ENCODE measurements at places on chromosomes 6 and 20.

GRCh38 chr6:111471533-111471932 lies 11.5 kb downstream of the REV3L start:
- DNase-seq, result no peak

DNA sequence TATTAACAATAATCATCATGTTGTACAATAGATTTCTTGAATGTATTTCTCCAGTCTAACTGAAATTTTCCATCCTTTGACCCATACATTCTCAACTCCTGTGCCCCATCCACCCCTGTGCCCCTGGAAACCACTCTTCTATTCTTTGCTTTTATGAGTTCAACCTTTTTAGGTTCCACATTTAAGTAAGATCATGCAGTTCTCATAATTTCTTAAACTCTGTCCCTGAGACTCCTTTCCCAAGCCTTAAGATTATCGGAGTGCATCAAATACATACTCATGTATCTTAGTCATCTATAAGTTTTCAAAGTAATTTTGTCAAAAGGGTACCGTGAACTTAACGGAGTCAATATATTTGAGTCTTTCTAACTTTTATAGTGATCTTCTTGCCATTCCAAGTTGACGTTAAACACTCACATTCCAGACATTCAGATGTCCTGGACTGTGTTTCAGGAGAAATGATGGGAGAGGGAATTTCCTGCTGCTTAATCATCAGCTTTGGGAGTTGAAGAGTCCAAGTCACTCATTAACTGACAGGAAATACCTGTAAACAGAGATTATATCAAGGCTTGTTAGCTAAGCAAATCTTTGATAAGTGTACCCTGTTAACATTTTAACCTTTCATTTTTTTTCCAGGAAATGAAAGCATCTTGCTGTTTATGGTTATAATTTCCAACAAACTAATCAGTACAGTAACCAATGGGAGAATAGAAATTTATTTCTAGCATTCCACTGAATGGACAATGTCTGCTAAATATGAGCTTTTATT lies 73.3 kb downstream of the ADGRG6 start:
- peak; percentile 91 for DNase-seq

GRCh38 chr6:158481690-158482473 lies 78.0 kb upstream of the TMEM181 start:
- peak; percentile 71 for DNase-seq

- no peak for DNase-seq
These were observed 118.2 kb downstream of the PRIM2 start for GRCh38 chr6:57435475-57436160.

GRCh38 chr6:11196511-11197174 lies 35.8 kb downstream of the NEDD9 start:
- peak; percentile 95 for DNase-seq

GRCh38 chr6:69832558-69832957 lies 33.8 kb upstream of the COL19A1 start:
- DNase-seq, result no peak

DNA sequence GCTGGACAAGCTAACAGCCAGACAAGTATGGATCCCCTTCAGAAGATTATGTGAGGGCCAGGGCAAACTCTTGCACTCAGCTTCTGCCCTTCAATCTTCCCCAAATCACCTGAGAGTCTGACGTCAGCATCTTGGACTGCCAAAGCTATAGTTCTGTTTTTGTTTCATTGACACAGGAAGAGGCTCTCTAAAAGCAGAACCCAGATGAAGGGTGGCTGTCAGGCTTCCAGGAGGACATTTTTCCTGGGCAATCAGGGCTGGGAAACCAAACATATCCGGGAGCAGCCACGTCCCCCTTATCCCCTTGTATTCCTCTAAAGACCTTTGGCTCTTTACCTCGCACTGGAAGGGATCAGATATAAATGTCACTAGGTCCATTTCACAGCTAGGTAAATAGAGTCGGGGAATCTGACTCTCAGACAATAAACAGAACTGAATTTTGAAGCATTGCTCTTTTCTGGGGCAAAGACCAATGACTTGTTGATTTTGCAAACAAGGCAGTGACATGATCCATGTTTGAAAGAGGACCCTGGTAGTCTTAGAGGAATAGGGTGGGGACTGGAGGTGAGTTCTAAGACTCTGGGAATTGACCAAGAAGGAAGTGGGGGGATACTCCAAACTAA lies 13.3 kb downstream of the MAFB start:
- DNase-seq, result no peak

DNA sequence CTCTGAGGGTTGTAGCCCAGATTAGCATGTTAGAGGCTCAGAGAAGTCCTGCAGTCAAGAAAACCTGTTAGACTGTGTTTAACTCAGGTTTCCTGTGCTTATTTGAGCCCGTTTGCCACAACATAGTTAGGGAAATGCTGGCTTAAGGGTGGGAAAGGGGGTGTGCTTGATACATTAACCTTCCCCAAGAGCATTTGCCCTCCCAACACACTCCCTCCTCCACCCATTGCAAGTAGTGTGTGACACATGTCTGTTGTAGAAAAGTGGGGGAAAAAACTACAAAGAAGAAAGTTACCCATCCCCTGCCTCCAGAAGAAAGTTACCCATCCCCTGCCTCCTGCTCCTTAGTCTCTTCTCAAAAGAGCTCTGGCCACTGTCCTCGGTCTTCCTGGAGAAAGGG lies 36.8 kb upstream of the MRPS18A start:
- DNase-seq, result no peak

- no peak for DNase-seq
These were observed 531.0 kb upstream of the MMS22L start for GRCh38 chr6:97813889-97814567.

GRCh38 chr6:153312634-153313033 lies 181.6 kb upstream of the RGS17 start:
- peak; percentile 24 for DNase-seq

DNA sequence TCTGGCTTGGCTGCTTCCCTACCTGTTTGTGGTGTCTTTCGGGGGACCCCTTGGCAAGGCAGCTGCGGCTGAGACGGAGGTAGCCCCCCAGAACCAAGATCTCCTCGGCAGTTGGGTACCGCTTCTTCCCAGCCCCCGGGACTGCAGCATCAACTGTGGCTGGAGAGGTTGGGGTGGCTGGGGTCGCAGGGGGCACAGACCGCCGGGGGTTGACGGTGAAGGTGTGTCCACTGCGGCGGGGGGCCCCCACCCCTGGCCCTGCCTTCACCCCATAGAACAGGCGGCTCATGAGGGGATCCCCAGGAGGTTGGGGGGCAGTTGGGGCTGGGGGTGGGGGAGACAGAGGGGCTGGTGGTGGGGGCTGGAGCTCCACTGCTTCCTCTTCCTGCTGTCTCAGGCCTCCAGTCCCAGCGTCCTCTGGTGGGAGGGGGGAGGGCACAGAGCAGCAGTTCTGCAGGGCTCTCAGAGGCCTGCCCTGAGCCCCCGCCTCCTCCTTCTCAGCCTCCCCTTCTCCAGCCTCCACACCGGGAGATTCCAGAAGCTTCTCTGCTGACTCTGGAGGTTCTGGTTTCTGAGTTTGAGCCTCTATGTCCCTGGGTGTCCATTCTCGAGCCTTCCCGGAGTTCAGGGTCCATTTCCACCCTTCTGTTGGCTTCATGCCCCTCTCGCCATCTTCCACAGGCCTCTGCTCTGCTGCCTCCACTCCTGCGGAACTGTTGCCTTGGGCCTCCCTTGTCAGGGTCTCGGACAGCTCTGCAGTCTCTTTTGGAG lies 1.9 kb downstream of the PPP1R18 start:
- peak; percentile 31 for DNase-seq

DNA sequence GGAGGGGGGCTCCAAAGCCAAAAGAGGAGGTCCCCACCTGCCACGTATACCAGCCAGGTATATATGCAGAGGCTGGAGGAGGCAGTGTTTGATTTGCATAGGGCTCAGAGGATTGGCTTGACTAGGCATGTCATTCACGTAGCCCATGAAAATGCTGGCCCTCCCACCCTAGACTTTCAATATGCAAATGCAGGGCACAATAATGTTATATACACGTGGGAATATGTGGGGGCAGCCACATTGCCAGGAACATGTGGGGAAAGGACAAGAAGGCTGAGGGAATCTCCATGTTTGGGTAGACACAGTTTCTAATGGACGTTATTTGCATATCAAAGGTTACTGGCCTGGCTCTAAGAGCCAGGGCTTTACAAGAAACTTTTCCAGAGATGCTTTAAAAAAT lies 301.8 kb downstream of the FARS2 start:
- DNase-seq, result no peak

- DNase-seq, result no peak
These were observed 5.3 kb downstream of the ISM1 start for GRCh38 chr20:13226367-13226766.

DNA sequence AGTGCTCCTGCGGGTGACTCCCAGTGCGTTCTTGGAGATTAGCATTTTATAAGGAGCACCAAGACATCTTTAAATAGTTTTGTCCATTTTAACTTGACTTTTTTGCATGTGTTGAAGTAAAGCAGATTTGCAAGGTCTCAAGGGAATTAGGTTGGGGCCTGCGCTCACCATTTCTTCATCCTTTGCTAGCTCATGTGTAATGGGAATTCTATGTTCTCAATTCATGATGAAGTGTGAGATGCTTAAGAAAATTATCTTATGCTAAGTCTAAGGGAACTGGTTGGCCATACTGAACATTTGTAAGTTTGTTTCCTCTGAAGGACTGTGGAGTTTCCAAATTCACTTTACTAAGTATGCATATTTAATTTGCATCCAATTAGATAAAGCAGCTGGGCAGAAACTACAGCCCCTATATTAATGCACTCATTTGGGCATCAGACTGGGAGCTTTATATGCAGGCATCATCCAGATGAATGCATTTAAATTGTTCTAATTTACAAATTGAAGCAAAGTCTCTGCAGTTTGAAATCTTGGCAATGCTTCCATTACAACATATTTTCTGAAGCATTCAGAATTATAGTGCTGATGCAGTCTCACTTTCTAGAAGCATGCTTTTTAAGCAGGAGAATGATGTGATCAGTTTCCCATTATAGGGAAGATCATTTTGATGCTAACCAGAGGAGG lies 108.3 kb upstream of the AKAP12 start:
- DNase-seq, result no peak

- no peak for DNase-seq
These were observed 3.1 kb downstream of the FYN start for GRCh38 chr6:111870051-111870741.

DNA sequence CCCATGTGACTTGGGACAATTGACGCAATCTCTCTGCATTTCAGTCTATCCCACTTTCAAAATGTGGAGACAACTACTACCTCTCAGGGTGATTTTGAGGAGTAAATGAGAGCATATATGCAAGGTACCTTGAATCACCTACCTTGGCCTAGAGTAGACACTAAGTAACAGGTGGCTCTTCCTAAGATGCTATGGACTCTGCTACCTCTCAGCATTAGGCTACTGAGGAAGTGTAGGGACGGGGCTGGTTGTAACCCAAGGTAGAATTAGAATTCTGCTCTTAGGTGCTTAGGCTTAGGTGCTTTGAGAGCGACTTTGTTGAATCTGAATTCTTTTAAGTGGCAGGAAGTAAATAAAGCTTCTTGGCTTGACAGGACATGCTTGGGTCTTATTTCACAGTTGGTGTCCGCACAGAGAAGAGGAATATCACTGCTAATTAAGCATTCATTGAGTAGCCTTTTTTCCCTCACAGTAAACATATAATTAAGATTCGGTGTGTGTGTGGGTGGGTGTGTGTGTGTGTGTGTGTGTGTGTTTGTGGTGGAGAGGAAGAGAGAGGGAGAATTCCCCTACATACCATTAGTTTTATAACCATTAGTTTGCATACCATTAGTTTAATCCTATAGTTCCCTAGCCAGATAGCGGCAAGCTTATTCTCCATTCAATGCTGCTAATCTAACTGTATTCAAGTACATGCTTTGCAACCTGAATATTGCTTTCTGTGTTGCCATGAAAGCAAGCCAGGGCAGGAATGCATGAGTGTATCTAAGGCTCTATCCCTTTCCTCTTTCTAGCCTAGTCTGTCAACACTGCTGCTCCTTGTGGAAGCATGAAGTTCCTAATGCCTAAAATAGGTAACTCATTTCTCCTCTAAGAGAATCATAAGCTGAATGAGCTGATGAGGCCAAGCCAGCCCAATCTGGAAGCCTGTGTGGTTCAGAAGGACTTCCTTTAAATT lies 112.5 kb downstream of the IPCEF1 start:
- no peak for DNase-seq

DNA sequence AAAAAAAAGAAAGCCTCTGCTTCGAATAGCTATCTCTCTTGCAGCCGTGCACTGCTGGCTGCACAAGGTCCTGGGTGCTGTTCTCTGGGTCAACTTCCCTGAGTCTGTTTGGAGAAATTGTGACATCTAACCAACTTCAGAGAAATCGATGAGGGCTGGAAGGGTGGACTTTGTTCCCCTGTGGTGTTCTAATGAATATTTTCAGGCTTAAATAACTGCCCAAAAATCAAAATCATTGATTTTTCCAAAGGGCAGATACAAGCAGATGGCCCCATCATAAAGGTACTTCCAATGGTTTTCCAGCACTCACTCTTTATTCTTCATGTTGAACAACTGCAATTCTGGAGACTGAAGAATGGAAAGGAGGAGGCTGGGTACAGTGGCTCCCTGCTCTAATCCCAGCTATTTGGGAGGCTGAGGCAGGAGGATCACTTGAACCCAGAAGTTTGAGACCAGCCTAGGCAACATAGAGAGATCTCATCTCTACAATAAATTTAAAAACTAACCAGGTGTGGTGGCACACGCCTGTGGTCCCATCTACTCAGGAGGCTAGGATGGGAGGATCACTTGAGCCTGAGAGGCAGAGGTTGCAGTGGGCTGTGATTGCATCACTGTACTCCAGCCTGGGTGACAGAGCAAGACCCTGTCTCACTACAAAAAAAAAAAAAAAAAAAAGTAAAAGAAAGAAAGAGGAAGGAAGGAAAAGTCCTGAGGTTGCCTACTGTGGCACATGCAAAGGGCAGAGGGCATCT lies 59.1 kb downstream of the FOXA2 start:
- DNase-seq, result no peak

GRCh38 chr6:157221049-157221816 lies 102.1 kb downstream of the TMEM242 start:
- DNase-seq, result peak; percentile 70

- DNase-seq, result peak; percentile 22
These were observed 85.8 kb upstream of the PREP start for GRCh38 chr6:105488516-105489215.

DNA sequence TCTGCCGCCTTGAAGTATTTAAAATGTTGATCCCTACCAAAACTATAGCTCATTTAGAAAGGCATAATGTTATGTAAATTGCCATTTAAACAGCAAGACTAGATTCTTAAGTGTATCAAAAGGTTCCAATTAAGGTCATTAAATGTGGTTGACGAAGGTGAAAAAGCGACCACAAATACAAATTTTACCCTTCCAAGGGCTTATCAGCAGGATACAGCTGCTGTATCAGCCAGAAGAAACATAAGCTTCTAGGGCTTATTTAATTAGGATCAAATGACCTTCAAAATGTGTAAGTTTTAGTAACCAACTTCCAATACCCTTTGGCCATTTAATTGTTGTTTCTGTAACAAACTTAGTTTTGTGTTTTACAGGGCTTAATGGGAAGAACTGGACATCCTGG lies 139.9 kb downstream of the COL9A1 start:
- no peak for DNase-seq
